ENCODE measurements at places on chromosomes 11 and 22. TPM values are rescaled to one million over a fixed set of nuclear protein-coding genes. Genes with fewer than 3 reads are reported as not detected.
A peak's percentile ranks its signal among the peaks of the same experiment; 100 is the strongest.

RASSF10 gene
- not detected for total RNA-seq

OR51G1 gene
- not detected for total RNA-seq

MEI1 gene
- total RNA-seq: 52.1 TPM

CCDC188 gene
- 0.51 TPM for total RNA-seq

SLC43A3 gene
- 67.4 TPM for total RNA-seq

MS4A4A gene
- total RNA-seq: not detected

SEZ6L gene
- total RNA-seq: not detected

NLRX1 gene
- 20.7 TPM for total RNA-seq

P2RX6 gene
- 0.82 TPM for total RNA-seq

C22orf23 gene
- total RNA-seq: not detected

DDX10 gene
- total RNA-seq: 24.7 TPM

CENPM gene
- 53.2 TPM for total RNA-seq

CHADL gene
- 0.45 TPM for total RNA-seq

NLRP14 gene
- not detected for total RNA-seq

OR10G8 gene
- not detected for total RNA-seq

DNA sequence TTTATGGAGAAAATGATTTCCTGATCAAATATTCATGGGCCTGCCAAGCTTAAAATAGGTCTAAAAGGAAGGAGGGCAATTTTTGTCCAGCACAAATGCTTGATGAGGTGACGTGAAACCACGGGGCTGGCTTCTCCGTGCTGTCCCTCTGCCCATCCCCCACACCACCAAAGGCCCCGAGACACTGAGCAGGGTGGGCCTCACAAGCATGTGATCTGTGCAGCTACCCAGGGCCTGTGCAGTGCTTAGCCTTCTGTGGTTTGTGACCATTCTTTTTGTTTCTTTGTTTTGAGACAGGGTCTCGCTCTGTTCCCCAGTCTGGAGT is 94.8 kb upstream of the RTL6 start:
- DNase-seq: no peak

GRCh38 chr11:7020183-7020917 is at the start of the genes NLRP14 and ZNF214:
NLRP14 (plus strand) TSS chr11:7020479; CDS start chr11:7038587, 18,108 bp downstream.
ZNF214 (minus strand) TSS chr11:7020346; CDS start chr11:7002835, 17,511 bp downstream.
- no peak for DNase-seq

DNA sequence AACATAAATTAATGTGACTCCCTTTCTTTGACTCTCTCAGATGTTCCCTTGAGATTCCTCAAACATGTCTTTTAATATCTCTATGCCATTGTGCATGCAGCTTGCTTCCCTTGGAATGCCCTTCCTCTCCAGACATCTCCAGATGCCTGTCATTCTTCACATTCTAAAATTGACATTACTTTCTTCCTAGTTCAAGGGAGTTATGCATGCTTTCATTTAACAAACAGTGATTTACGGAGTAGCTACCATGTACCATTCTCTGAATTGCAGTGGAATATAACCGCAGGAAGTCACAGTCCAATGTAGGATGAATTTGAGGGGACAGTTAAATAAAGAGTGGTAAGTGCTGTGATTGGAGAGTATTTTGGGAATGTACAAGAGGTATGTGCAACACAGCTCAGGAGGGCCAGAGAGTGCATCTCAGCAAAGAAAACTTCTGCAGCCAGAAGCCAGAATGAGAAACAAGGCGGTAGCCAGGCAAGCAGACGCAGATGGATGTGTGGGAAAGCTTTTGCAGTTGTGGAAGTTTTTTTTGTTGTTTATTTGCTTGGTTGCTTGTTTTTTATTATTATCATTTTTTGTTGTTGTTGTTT is 18.7 kb downstream of the MMP10 start:
- no peak for DNase-seq

DNA sequence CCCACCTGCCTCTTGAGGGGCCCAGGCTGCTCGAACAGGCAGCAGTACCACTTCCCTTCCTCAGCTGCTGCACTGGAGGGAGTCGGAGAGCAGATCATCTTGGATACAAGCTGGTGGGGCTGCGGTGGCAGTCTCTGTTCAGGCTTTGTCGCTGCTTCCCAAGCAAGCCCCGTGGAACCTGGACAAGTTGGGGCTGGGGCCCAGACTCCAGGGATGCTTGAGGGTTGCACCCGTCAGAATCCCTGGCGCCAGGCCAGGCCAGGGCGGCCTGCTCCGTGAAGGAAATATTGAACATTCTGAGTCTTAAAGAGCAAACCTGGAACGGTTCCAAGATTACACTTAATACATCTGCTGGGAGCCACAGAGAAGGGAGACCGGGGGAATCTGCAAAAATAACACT is 310.1 kb upstream of the SORL1-AS1 start:
- DNase-seq: no peak

- DNase-seq: no peak
These were observed 193.0 kb upstream of the SNX19 start for GRCh38 chr11:131109257-131109656.

GRCh38 chr11:117840881-117841550 is 16.5 kb upstream of the FXYD2 start:
- DNase-seq: peak; percentile 14

DNA sequence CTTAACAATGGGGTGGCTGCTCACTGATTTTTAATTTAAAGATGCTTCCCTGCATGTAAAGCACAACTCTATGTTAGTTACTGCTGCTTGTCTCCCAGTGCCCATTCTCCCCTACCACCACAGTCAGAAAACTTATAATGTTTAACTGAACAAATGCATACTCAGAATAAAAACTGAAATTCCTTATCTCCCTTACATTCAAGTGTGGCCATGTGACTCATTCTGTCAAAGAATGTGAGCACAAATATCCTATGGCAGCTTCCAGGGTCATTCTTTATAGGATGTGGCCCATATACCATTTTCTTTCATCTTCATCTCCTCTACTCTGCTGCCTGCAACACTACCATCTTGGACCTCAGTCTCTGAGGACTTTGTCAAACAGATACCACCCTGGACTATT is 374.8 kb downstream of the DYNC2H1 start:
- no peak for DNase-seq

- no peak for DNase-seq
These were observed 69.8 kb downstream of the ADAMTS15 start for GRCh38 chr11:130518164-130518680.

Data from activated naive CD8-positive, alpha-beta T cell treated with anti-CD3 and anti-CD28 coated beads, Interleukin-2, amount 10 ng/mL, durations not matched to agents 7 days and 5 days (primary cell).